Spleen (tissue), 13 donors: ENCODE measurements at places on chromosomes 2 and 18. TPM values are rescaled to one million over a fixed set of nuclear protein-coding genes. Genes with fewer than 3 reads are reported as not detected.

DNA sequence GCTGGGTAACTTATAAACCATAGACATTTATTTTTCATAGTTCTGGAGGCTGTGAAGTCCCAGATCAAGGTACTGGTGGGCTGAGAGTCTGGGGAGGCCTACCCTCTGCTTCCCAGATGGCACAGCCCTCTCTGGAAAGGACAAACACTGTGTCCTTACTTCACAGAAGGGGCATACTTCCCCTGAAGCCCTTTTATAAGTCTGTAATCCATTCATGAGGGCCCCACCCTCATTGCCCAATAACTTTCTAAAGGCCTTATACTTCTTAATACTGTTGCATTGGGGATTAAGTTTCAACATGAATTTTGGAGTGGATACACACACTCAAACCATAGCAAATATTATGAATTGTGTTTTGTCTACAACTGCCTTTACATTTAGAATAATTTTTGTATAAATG is 36.0 kb downstream of the ATIC start:
- no peak for DNase-seq

Gene GKN2
- total RNA-seq = not detected

DNA sequence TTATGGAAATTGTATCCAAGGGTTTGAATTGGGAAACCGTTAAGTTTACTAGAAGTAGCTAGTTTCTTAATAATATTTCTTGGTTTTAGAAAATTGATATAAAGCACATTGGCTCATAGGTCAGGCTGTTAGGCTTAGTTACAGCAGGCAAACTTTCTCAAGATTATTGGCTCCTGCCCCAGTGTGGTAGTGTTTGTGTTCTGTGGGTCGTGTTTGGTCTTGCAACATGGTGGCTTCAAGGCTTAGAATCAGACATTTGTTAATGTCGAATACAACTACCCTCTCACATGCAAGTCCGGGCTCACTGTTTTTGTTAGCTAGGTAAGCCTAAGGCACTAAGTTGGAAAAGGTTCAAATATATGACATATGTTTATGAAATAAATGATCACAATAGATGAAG is 19.6 kb downstream of the CERS6 start:
- no peak for DNase-seq

Gene SLC35F5
- 50.3 TPM for total RNA-seq

GRCh38 chr2:222358876-222359275 is 60.1 kb upstream of the PAX3 start:
- DNase-seq = no peak

- no peak for DNase-seq
These were observed 457.2 kb upstream of the TRIB2 start for GRCh38 chr2:12259493-12259892.

- no peak for DNase-seq
These were observed 9.3 kb upstream of the KCNS3 start for GRCh38 chr2:17869128-17869527.

DNA sequence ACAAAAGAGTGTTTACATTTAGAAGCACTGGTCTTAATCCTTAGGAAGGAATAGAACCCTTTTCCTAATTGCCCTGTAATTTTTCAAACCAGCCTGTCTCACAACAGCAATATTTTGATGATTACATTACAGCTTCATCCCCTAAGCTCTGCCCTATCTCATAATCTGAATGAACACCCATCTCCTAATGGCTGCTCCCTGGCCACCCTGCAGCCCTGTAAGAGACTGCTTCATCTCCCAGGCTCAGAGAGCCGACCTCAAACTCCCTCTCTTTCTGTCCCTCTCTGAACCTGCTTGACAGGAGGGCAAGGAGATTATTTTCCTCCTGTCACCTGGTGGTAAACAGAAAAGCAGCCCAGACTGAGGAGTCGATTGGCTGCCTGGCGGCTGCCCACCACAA is 107.8 kb downstream of the MAIP1 start:
- DNase-seq = no peak

DNA sequence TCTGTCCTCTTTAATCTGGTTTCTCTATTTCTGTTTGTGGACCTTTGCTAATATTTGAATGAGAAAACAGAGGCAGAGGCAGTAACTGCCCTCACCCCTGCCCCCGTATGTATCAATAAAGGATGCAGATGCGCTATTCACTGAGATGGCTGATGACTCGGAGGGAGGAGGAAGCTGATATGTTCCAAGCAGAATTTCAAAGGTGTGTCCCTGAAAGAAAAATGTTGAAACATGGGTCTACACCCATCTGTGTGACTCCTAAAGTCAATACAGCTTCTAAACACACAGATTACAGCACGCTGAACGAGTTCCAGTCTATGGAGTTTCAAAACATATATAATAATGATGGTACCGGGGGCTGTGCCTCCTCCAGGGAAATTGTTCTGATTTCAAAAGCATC is 38.8 kb downstream of the EPHA4 start:
- DNase-seq = no peak

DNA sequence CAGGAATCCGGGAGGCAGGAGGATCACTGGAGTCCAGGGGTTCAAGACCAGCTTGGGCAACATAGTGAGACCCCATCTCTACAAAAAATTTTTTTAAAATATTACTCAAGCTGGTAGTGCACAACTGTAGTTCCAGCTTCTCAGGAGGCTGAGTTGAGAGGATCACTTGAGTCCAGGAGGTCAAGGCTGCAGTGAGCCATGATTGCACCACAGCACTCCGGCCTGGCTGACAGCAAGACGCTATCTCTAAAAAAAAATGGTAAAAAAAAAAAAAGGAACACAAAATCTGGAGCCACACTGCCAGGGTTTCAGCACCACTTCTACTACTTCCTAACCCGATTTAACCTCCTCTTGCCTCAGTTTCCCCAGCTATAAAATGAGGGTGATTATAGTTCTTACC is 57.0 kb downstream of the STEAP3 start:
- DNase-seq = no peak

- DNase-seq = peak; percentile 59
These were observed 23.7 kb downstream of the ATOH8 start for GRCh38 chr2:85777441-85777861.

DNA sequence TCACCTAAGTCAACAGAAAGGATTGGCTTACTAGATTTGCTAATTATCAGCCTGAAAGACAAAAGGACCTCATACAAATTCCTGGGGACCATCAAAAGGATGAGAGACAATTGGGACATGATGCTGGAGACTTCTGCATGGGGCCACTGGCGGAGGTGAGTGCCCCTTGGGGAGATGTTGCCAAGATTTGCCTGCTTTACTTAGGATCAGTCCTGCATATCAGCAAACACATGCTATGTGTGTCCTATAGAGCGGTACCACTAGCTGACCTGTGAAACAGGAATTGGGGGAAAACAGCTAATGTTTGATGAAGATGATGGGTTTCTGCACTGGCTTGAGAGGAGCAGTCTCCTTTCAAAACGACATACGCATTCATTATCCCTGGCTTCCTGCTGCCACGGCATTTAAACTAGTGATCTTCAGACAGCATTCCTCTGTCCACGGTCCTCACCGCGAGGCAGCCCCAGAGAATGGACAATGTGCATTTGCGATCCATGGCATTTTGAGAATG is 104.2 kb downstream of the TGIF1 start:
- DNase-seq = no peak

- no peak for DNase-seq
These were observed 120.8 kb downstream of the BABAM2 start for GRCh38 chr2:28011322-28011737.

DNA sequence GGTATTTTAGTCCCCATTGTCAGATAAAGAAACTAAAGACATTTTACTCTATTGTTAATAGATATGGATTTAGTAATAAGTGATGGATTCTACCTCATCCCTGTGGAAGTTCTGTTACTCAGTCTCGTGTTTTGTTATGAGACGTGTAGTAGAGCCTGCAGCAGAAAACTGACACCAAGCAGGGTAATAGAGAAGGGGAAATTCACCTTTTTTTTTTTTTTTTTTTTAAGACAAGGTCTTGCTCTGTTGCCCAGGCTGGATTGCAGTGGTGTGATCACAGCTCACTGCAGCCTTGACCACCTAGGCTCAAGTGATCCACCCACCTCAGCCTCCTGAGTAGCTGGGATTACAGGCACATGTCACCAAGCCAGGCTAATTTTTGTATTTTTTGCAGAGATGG is 164.5 kb downstream of the CERS6 start:
- no peak for DNase-seq

Gene POTEI
- total RNA-seq = not detected

GRCh38 chr18:7876354-7877104 is 309.4 kb downstream of the PTPRM start:
- DNase-seq = no peak

Gene EPB41L3
- total RNA-seq = 48.0 TPM

DNA sequence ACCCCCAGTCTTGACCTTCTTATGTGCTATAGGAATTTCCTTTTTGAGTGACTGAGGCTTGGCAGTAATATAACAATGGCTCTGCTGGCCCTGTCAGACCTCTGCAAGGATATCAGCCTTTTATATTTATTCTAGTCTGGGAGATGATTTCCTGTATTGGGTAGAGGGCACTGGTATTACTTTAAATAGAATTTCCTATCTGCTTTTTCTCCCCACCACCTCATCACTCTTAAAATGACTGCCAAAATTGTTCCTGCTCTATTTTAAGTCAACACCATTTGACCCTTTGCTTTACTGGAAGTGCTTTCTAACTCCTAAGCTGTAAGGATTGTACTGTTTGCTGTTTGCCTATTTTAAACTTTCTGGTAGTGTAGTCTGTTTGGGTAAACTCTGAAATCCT is 658.4 kb upstream of the FSHR start:
- no peak for DNase-seq

Gene SAG
- not detected for total RNA-seq

- DNase-seq = no peak
These were observed 23.2 kb downstream of the LAMA3 start for GRCh38 chr18:23712445-23712844.

GRCh38 chr18:5885361-5885760 is 10.0 kb downstream of the TMEM200C start:
- no peak for DNase-seq

GRCh38 chr2:11104794-11105660 is 50.2 kb upstream of the SLC66A3 start:
- DNase-seq = no peak

Gene ANKAR
- total RNA-seq = 32.3 TPM

GRCh38 chr2:214740867-214741395 is 68.6 kb downstream of the BARD1 start:
- DNase-seq = no peak

DNA sequence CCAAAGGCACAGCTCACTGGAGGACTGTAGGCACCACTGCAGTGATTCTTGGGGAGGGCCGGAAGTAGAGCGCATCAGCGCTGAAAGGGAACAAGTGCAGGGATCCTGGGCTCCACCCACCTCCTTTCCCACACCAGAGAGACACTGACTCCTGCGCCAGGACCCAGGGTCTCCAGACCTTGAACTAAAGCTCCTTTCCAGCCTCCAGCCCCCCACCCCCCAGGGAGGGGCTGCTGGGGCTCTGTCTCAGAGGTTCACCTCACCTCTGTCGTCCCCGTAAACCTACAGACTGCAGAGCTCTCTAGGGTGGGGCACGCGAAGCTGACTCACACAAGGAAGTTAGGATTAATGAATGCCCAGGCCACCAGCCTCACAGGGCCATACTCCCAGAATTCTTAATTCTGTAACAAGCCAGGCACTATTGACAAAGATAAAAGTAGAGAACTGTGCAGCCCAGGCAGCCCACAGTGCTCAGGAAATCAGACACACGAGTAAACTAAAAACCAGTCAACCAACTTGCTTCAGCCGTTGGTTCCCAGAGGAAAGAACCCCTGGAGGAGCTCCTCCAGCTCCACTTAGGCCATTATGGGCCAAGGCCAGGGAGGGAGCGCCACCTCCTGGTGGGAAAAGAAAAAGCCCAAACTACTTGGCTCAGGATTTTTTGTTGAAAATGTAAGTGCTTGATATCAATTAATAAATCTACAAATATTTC is 45.1 kb upstream of the ACAA2 start:
- no peak for DNase-seq

- no peak for DNase-seq
These were observed 190.4 kb upstream of the CRIM1 start for GRCh38 chr2:36165132-36165531.
